Activated naive CD4-positive, alpha-beta T cell (primary cell): ENCODE measurements at places on chromosomes 12 and 14.
A peak's percentile ranks its signal among the peaks of the same experiment; 100 is the strongest.

DNA sequence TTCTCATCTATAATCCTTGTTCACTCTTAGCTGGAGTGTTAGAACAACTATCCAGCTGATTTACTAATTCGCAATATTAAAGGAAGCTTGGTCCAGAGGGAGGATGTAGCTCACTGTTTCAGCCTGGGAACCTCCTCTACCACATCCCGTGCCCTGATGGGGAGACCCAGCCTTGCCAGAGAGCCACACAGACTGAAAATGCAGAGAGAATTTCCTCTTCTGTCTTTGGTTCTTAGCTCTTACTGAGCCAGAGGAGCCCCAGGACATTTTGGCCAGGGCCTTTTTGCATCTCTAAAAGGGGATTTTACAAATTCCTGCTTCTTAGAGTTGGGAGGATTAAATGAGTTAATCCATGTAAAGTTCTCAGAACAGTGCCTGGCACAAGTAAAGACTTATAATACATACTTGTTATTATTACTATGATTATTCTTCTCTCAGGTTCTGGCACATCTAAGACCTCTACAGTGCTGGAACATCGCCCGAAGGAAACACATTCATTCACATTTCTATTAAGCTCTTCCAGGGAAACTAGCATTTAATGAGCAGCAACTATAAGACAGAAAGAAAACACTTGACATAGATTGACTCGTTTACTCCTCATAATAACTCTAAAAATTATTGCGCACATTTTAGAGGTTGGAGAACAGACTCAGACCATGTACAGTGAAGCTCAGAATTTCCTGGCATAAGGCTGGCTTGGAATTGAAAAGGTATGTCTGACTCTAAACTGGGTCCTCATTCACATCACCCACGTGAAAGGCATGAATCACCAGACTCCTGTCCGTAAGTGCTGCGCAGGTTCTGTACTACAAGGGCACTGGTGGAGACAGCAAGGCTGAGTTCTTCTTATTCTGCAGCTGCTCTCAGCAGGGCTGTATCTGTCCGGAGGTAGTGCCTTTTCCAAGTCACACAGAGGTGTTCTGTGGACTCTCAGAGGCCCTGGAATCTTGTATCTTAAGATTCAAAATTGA, 27.8 kb upstream of the AEBP2 start:
- no peak for DNase-seq

- no peak for DNase-seq
Observed at GRCh38 chr14:58805057-58805456, 167.3 kb downstream of the DACT1 start.

- no peak for DNase-seq
Observed at GRCh38 chr14:83960832-83961512, 1569.0 kb upstream of the FLRT2 start.

DNA sequence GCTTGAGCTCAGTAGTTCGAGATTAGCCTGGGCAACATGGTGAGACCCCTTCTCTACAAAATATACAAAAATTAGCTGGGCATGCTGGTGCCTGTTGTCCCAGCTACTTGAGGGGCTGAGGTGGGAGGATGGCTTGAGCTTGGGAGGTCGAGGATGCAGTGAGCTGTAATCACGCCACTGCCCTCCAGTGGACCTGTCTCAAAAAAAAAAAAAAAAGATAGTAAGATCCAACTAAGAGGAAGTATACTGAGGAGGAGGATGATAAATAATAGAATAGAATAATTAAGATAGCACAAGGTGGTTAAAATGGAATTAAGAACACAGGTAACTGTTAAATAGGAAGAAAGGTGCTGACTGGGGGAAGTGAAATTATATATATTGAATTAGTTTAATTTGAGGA, 37.0 kb upstream of the BAZ1A start:
- DNase-seq: no peak

DNA sequence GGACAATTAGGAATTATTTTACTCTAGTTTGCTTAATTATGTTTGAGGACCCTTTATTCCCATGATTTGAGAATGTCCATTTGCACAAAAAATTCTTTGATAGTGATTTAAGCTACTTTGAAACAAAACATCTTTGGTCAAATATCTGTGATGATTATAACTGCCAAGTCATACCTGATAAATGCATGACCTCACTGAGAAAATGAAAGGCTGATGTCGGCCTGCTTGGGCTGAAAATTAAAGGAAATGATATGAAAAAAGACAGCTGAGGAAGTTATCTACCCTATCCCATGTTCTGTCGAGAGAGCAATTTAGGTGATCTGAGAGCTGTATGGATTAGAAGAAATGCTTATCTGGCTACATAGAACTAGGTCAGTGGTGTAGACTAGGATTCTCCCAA, 43.6 kb downstream of the ATL1 start:
- no peak for DNase-seq

- DNase-seq: no peak
Observed at GRCh38 chr12:116136340-116136739, 141.2 kb downstream of the MED13L start.

DNA sequence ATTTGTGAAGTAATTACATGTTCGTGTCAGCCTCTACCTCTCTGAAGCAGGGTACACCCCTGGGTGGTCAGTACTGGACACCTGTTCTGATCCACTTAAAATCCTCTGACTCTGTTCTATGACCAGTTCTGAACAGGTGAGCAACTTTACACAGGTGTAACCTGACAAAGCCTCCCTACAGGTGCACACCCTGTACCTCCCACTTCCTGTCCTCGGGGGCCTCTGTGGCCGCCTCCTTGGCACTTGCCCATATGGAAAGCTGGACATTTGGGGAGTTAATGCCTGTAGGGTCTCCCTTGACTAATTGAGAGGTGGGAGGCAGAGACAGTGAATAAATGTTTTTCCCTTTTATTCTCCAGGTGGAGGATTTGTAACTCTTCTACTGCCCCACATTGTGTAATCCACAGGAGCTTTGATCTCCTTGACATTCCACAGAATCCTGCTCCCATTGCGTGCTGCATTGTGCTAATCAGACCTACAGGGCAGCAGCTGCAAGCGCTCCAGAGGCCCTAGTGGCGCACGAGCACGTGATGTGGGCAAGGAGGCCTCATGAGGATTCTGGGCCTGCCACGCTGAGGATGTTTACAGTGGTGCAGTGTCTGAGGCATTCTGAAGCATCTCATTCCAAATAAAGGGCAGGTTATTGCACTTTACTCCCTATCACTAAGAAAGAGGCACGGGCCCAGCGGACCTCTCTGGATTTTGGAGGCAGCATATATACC, 45.8 kb upstream of the BATF start:
- DNase-seq: no peak

- DNase-seq: no peak
Observed at GRCh38 chr12:66392266-66392915, 90.1 kb downstream of the HELB start.

GRCh38 chr14:100539766-100540140, 47.5 kb downstream of the BEGAIN start:
- DNase-seq: no peak

- DNase-seq: no peak
Observed at GRCh38 chr14:100336618-100337530, 13.7 kb downstream of the SLC25A47 start.

DNA sequence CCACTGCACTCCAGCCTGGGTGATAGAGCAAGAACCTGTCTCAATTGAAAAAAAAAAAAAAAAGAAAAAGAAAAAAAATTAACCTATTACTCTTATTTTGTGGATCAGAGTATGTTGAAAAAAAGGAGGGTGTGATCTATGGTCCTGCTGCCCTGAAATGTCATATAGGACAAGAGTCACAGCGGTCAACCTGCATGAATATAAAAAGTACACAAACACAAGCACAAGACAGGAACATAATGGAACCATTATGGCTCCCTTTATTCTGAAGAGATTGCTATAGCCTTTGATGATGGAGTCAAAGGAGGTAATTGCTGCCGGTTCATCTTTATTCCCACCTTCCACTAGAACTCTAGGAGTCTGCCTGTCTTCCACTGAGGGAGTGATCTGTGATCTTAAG, 96.9 kb downstream of the NTN4 start:
- no peak for DNase-seq

DNA sequence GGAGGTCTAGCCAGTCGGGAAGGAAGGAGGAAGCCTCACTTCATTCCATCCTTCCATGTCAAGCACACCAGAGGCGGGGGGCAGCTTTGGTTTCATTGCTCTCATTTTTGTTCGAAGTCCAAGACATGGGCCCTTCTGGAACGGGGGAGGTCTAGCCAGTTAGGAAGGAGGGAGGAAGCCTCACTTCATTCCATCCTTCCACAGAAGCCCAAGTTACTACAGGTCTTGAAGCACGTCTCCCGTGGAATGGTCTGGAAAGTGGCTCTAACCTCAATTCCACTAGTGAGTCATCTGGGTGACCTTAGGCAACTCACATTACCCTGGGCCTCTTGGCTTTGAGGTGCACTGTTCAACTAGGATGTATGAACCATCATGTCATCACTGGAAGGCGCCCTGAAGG, 156.3 kb downstream of the NTF3 start:
- no peak for DNase-seq

DNA sequence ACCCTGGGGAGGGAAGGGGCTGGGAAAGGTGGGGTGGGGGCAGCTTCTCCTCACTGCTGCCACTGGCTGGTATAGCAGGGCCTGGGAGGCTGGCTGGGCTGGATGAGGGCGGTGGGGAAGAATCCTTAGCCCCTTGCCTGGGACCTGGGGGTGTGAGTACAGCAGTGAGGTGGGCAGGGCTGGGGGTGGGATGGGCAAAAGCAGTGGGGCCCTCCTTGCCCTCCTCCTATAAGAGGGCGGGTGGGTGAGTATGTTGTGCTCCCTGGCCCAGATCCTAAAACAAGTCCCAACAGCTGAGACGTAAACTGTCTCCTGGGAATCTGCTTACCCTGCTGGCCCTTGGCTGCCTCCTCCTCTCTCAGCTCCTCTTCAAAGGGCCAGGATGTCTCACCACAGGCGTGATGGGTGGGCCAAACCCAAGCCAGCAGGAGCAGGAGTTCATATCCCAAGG, 2.2 kb downstream of the NCKAP5L start:
- no peak for DNase-seq

DNA sequence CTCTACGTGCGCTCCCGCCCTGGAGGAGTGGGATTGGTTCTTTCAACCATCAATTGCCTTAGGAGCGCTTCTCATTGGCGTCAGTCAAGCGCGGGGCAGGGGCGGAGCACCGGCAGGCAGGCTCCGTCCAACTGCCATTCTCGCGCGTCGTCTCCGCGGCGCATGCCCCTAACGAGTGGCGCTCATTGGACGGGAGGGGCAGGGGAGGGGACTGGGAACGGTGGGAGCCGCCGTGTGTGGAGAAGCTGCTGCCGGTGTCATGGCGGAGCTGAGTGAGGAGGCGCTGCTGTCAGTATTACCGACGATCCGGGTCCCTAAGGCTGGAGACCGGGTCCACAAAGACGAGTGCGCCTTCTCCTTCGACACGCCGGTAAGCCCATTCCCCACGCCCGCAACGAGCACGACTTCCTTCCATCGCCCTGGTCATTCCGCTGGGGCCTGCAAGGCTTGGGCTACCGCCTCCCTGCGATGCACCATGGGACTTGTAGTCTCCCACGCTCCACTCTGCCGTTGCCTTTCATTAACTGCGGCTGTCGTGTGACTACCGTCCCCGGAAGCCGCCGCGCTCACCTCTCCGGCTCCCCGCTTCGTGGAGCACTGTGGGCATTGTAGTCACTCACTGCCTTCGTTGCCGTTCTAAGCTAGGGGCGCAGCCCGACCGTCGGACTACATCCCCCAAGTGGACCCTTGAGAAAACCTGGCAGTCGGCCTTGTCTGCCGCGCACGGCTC, at the start of gene USP5:
TSS of gene USP5 (plus strand) at position 230 of the 730 bp plus-strand sequence. CDS start at position 260, 30 bp downstream.
- DNase-seq: peak; percentile 97

DNA sequence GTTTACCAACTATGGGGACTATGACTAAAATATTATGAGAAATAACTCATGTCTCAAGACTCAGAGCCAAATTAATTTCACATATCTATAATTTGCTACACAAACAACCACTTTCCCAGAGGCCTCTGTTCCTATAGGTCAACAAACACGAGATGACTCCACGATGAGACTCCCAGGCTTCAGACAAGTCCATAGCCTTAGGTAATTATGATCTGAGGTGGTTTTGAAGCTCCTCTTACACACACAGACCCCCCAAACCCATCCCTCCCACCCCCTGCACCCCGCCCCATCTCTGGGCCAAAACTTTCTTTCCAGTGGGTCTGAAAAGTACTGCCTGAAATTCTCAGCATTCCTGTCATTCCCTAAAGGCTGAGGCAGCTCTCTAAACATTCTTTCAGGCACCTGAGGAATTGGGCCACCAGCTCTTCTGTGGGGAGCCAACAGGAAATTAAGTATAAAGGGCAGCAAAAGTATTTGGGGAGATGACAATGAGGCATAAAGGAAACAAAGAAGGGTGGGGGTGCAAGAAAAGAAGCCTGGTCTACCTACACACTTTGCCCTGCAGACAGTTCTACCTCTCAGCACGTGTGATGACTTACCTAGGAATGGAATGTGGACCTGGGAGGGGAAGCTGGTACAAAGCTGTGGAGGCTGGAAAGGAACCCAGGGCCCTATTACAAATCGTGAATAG, 143.6 kb downstream of the PAWR start:
- no peak for DNase-seq

- DNase-seq: no peak
Observed at GRCh38 chr14:93981316-93982229, 5.2 kb upstream of the ASB2 start.

DNA sequence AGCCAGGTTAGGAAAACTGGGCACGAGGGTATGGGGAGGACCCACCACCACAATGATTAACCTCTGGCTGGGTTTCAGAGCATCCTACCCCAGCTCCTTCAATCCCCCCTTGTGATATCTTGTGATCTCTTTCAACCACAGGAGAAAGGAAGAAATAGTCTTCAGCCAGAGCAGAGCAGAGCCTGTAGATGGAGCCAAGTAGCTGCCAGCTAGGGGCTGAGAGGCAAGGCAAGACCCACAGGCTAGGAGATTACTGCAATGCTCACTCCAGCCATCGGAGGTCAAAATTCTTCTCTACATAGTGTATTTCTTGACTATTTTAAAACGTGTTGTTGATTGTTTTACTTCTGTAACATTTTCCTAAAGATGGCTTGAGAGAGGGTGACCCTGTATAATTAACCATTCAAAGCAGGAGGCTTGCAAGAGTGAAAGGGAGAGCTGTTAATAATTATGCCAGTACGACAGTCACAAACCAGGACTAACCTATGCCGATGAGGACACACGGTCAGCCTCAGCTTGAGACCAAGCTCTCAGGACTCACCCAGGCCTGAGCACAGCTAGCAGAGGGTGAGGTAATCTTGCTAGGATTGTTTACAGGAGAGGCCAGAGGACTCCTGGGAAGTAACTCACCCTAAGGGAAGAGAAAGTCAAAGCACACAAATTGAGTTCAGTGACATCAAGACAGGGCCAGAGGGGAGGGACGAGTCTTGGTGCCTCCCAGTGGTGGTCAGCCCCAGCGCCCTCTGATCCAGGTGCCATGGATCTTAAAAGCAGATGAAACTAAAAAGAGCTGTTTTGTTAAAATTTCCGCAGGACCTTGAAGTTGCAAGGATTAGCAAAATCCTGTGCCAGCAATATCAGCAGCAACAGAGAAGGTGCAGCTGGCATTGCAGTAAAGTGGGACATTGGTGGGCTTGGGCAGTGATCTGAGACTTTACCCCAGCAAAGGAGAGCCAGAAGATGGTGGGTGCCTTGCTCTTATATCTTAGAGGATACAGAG, 29.8 kb upstream of the CDKN3 start:
- no peak for DNase-seq

GRCh38 chr14:77303417-77304156, 17.1 kb downstream of the POMT2 start:
- no peak for DNase-seq
